ENCODE measurements at places on chromosomes 6 and 20. TPM values are rescaled to one million over a fixed set of nuclear protein-coding genes. Genes with fewer than 3 reads are reported as not detected.

Gene PRKN
- 10.4 TPM for total RNA-seq

Gene CDSN
- 0.13 TPM for total RNA-seq

DNA sequence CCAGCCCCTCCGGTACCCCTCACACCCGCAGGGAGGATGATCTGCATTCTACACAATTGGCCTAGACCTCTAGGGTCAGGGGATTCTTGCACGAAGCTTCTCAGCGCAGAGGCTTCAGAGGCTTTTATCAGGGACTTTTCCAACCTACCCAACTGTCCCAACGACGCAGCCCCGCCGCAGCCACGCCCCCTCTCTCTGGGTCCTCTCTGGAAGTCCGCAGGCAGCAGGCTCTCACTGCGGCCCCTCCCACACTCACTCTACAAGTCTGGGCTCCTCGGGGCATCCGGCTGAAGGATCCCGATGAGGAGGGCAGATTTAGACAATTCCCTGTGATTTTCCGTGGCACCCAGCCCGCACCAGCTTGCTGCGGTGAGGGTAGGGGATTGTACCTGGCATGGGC, 227.7 kb upstream of the RNF24 start:
- H3K4me1 ChIP-seq, result peaks cover 5% of the 10 kb centered on the region
- H3K27me3 ChIP-seq, result no peaks in the 10 kb centered on the region
- DNase-seq, result no peak
- no peak overlapping the region for H3K27ac ChIP-seq
- no peak overlapping the region for H3K4me3 ChIP-seq

- no peaks in the 10 kb centered on the region for H3K27me3 ChIP-seq
- H3K4me1 ChIP-seq, result peaks cover 12% of the 10 kb centered on the region
- H3K27ac ChIP-seq, result no peak overlapping the region
- no peak overlapping the region for H3K4me3 ChIP-seq
- no peak for DNase-seq
Observed at GRCh38 chr6:33709605-33710295, 1.8 kb downstream of the UQCC2 start.

- no peak overlapping the region for H3K27ac ChIP-seq
- no peak for DNase-seq
- H3K36me3 ChIP-seq, result no peaks in the 10 kb centered on the region
- H3K27me3 ChIP-seq, result peaks cover 12% of the 10 kb centered on the region
Observed at GRCh38 chr6:30175765-30176164, 12.4 kb downstream of the TRIM15 start.

- no peak overlapping the region for H3K4me3 ChIP-seq
- no peak overlapping the region for H3K27ac ChIP-seq
- H3K36me3 ChIP-seq, result no peaks in the 10 kb centered on the region
- H3K4me1 ChIP-seq, result peaks cover 7% of the 10 kb centered on the region
- no peaks in the 10 kb centered on the region for H3K27me3 ChIP-seq
Observed at GRCh38 chr6:6826961-6827360, 238.4 kb downstream of the LY86 start.
